ENCODE measurements at places on chromosomes 11 and 22.

- H3K4me1 ChIP-seq: peaks cover 3% of the 10 kb centered on the region
- no peak for DNase-seq
- no peaks in the 10 kb centered on the region for H3K36me3 ChIP-seq
- H3K27ac ChIP-seq: no peak overlapping the region
- H3K4me3 ChIP-seq: no peak overlapping the region
- H3K27me3 ChIP-seq: peaks cover 21% of the 10 kb centered on the region
These were observed 10.1 kb upstream of the FANCF start for GRCh38 chr11:22635689-22636088.

DNA sequence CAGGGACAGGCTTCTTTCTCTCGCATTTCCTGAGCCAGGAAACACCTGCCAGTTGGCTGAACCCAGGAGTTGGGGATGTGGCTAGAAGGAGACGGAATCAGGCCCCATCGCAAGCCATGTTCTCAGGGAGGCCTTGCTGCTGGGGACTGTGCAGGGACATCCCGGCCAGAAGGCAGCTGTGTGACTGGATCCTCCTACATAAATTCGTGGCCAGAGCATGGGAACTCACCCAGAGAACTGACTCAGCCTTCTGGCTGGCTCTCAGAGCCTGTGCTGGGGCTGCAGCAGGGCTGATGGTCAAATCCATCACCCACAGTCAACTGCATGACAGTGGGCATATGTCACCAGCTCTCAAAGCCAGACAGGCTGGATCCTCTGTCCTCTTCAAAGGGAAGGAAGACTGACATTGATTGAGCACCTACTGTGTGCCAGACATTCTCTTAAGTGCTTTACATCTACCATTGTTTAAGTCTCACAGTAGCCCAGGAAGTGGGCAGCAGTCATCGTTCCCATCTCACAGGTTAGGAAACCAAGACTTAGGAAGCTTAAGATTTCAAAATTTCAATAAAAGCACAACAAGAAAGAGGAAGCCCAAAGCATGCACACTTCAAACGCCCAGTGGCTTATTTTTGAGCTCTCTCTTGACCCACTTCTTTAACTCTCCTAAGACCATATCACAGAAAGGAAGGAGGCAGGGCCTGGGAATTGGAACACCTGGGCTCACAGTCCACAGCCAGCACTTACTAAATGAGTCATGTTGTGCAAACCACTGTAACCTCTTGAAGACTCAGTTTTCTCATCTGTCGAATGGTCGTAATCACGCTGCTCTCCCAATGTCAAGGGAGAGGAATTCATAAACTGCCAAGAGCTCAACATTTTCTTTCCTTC, 30.9 kb upstream of the CACNG2 start:
- H3K27ac ChIP-seq: no peak overlapping the region
- no peak overlapping the region for H3K4me3 ChIP-seq
- peak; percentile 65 for DNase-seq
- H3K27me3 ChIP-seq: peaks cover 44% of the 10 kb centered on the region
- H3K4me1 ChIP-seq: no peaks in the 10 kb centered on the region
- H3K36me3 ChIP-seq: no peaks in the 10 kb centered on the region

DNA sequence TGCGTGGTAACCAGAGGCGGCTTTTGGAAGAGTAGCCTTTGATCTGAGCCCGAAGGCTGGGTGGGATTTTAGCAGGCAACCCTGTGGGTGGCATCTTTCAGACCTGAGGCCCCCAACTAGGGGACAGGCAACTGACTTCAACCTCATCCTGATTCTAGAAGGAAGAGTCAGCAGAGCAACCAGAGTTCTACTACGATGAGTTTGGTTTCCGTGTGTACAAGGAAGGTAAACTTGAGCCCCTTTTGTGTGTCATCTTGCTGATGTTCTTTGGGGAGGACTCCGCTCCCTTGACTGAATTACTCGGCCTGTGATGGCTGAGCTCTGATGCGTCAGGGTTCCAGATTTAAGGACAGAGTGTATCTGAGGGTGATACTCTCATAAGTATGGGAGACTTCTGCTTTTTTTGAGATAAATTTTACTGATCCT, 31.6 kb downstream of the SGSM3 start:
- no peaks in the 10 kb centered on the region for H3K27me3 ChIP-seq
- peaks cover 9% of the 10 kb centered on the region for H3K4me1 ChIP-seq
- no peak for DNase-seq
- no peak overlapping the region for H3K27ac ChIP-seq

- DNase-seq: no peak
- H3K27ac ChIP-seq: peak overlapping the region; percentile 77
- peaks cover 16% of the 10 kb centered on the region for H3K4me1 ChIP-seq
These were observed 22.7 kb downstream of the BTBD10 start for GRCh38 chr11:13440100-13440855.

- peaks cover 38% of the 10 kb centered on the region for H3K4me1 ChIP-seq
- no peak overlapping the region for H3K4me3 ChIP-seq
- DNase-seq: no peak
These were observed 192.2 kb downstream of the UVRAG start for GRCh38 chr11:76007166-76007565.

DNA sequence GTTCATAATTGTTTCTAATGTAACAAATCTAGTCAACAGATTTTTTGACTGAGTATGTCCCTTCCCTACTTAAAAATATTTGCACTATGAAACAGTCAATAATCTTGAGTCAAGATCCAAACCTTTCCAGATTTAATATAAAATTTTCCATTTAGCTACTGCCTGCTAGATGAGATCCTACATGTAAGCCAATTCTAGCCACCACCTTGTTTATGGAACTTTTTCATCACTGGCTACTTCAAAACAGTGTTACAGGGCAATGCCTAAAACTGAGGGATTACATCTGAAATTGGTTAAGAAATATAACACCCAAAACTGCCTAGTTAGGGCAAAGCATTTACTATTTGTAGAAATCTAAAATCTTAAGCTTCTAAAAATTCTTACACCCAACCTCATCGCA, 10.5 kb upstream of the FUT4 start:
- no peak overlapping the region for H3K27ac ChIP-seq
- no peak overlapping the region for H3K4me3 ChIP-seq
- peaks cover 3% of the 10 kb centered on the region for H3K27me3 ChIP-seq
- no peak for DNase-seq

DNA sequence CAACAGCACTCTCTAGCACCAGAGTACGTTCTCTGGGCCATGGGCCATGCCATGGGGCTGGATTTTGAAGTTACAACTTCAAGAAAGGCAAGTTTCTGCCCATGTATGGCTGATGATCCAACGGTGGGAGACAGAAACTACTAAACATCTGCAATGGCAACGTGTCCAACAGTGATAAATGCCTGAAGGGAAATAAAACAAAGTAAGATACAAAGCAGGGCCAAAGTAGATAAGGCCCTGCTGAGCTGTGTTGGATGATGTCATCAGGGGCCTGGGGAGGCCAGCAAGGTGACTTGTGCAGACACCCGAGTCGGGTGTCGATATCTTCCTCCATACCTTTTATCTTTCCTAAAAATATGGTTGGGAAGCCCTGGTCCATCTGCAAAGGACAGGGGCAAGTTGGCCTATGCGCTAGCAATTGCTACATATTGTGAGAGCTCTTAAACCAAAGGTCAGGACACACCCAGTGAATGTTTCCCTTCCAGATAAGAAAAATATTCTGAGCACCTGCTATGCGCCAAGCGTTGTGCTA, 487.2 kb downstream of the MN1 start:
- peak overlapping the region; percentile 25 for H3K27ac ChIP-seq
- H3K27me3 ChIP-seq: no peaks in the 10 kb centered on the region
- peaks cover 45% of the 10 kb centered on the region for H3K4me1 ChIP-seq
- H3K4me3 ChIP-seq: no peak overlapping the region
- DNase-seq: no peak

GRCh38 chr11:115185507-115185906, 318.7 kb downstream of the CADM1 start:
- DNase-seq: no peak
- no peak overlapping the region for H3K27ac ChIP-seq
- H3K27me3 ChIP-seq: peaks cover 6% of the 10 kb centered on the region
- no peak overlapping the region for H3K4me3 ChIP-seq

DNA sequence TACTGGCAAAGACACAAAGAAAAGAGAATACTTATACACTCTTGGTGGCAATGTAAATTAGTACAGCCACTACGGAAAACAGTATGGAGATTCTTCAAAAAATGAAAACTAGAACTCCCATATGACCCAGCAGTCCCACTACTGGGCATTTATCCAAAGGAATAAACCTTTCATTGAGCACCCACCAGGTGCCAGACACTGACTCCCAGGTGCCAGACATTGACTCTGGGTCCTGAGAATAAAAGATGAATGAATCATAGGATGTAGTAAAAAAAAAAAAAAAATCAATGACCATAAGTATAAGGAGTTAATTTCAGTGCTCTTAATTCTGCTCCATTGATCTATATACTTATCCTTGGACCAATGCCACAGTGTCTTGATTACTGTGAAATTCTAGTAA, 28.2 kb downstream of the HEPHL1 start:
- no peak overlapping the region for H3K27ac ChIP-seq
- no peak for DNase-seq
- no peaks in the 10 kb centered on the region for H3K4me1 ChIP-seq
- no peak overlapping the region for H3K4me3 ChIP-seq
- peaks cover 10% of the 10 kb centered on the region for H3K27me3 ChIP-seq
- H3K36me3 ChIP-seq: no peaks in the 10 kb centered on the region

Measured in osteocyte (in vitro differentiated cells).